Activated CD4-positive, alpha-beta T cell treated with anti-CD3 and anti-CD28 coated beads for 36 hours (primary cell): ENCODE measurements at places on chromosomes 4 and X.

GRCh38 chr4:47694322-47694721, 143.5 kb downstream of the CORIN start:
- no peak for DNase-seq
- no peaks in the 10 kb centered on the region for H3K4me1 ChIP-seq
- H3K36me3 ChIP-seq, result no peaks in the 10 kb centered on the region
- no peak overlapping the region for H3K27ac ChIP-seq
- no peak overlapping the region for H3K4me3 ChIP-seq

GRCh38 chrX:116449156-116449555, 12.8 kb downstream of the SLC6A14 start:
- no peak for DNase-seq
- no peaks in the 10 kb centered on the region for H3K4me1 ChIP-seq
- H3K27me3 ChIP-seq, result no peaks in the 10 kb centered on the region
- no peaks in the 10 kb centered on the region for H3K36me3 ChIP-seq

GRCh38 chr4:133081246-133081645, 67.8 kb upstream of the PCDH10 start:
- H3K4me1 ChIP-seq, result no peaks in the 10 kb centered on the region
- H3K4me3 ChIP-seq, result no peak overlapping the region
- H3K27ac ChIP-seq, result no peak overlapping the region
- H3K27me3 ChIP-seq, result no peaks in the 10 kb centered on the region

DNA sequence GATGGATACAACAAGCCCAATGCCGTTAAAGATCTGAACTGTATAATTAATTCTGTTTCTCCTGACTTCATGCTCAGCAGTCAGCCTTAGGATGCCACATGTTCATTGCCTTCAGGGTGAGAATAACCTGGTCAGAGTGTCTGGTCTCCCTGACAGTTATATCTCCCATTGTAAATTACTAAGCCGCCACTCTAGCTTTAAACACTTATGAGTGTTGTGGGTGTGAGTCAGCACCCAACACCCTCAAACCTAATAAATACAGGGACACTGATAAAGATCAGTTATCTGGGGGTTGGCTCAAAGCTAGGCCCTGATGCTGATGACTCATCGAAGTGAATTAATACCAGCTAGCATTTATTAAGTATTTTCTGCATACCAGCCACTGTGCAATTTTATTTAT, 64.9 kb upstream of the DYNLT3 start:
- no peaks in the 10 kb centered on the region for H3K4me1 ChIP-seq
- H3K4me3 ChIP-seq, result no peak overlapping the region
- no peak overlapping the region for H3K27ac ChIP-seq
- no peak for DNase-seq

DNA sequence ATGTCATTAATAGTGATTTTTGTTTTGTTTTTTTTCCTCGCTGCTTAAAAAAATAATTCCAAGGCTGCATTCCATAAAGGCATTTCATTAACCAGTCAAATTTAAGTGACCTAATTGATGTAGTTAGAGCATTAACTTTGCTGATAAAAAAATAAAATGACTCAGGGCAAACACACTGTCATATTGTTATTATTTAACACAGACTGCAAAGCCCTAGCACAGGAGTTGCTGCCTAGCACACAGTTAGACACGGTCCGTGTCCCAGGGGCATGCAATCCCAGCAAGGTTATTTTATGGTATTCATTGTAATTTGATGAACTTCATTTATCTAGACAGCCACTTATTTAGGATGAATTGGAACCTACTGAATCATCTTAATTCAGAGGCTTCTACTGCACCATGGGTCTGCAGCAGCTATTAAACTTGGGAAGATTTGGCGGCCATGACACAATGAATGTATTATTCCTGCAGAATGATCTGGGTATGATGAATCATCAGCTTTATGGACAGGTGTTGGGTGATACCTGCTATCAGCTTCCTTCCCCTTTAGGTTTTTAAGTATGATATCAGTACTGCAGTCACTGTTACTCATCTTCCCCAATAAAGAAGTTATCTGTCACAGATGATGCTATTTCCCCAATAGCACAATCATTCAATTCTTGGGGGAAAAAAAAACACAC, 182.7 kb downstream of the PPARGC1A start:
- H3K27ac ChIP-seq, result no peak overlapping the region
- no peaks in the 10 kb centered on the region for H3K36me3 ChIP-seq
- no peak for DNase-seq
- H3K4me3 ChIP-seq, result no peak overlapping the region

- no peaks in the 10 kb centered on the region for H3K4me1 ChIP-seq
- no peak overlapping the region for H3K4me3 ChIP-seq
- H3K27ac ChIP-seq, result no peak overlapping the region
Measured at GRCh38 chr4:13313856-13314255, 170.3 kb downstream of the RAB28 start.

GRCh38 chr4:8917321-8917811, 45.7 kb upstream of the HMX1 start:
- H3K36me3 ChIP-seq, result no peaks in the 10 kb centered on the region
- DNase-seq, result no peak
- H3K27ac ChIP-seq, result no peak overlapping the region

GRCh38 chrX:134604701-134605311, 53.5 kb downstream of the PLAC1 start:
- H3K36me3 ChIP-seq, result no peaks in the 10 kb centered on the region
- peak overlapping the region; percentile 82 for H3K27ac ChIP-seq
- H3K4me1 ChIP-seq, result peaks cover 8% of the 10 kb centered on the region
- H3K27me3 ChIP-seq, result peaks cover 7% of the 10 kb centered on the region
- DNase-seq, result no peak
- no peak overlapping the region for H3K4me3 ChIP-seq

GRCh38 chr4:61425315-61425714, 225.2 kb downstream of the ADGRL3 start:
- H3K4me3 ChIP-seq, result no peak overlapping the region
- no peaks in the 10 kb centered on the region for H3K4me1 ChIP-seq
- H3K36me3 ChIP-seq, result no peaks in the 10 kb centered on the region
- H3K27me3 ChIP-seq, result no peaks in the 10 kb centered on the region
- no peak overlapping the region for H3K27ac ChIP-seq

- H3K27me3 ChIP-seq, result no peaks in the 10 kb centered on the region
- no peaks in the 10 kb centered on the region for H3K36me3 ChIP-seq
- no peak for DNase-seq
Measured at GRCh38 chrX:29044423-29045184, 457.4 kb downstream of the IL1RAPL1 start.

DNA sequence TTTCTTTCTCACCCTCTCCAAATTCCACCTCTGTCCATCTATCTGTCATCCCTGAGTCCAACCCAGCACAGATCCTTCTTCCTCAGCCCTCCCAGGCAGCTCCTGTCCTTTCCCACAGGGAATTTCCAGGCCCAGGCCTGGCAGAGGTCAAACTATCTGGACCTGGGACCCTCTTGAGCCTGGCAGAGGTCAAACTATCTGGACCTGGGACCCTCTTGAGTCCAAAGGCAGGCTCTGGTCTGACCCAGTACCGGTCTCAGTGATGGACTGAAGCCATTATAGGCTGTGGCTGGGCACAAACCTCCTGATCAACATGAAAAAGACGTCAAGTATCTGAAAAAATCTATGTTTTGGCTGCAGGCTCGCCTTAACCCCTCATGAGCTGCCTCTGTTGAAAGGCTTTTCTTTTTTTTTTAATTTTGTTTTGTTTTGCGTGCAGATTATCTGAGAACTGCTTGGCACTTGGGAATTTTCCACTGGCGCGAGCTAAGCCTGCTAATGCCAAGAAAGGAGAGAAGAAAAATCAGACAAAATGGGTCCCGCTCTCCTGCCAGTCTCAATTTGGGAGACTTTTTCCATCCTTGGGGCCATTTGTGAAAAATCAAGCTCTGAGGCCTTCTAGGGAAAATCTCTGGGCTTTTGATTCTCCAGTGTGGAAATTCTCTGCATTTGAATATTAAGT, 31.2 kb downstream of the MSX1 start:
- no peaks in the 10 kb centered on the region for H3K36me3 ChIP-seq
- no peak for DNase-seq
- no peak overlapping the region for H3K27ac ChIP-seq
- no peaks in the 10 kb centered on the region for H3K4me1 ChIP-seq
- no peak overlapping the region for H3K4me3 ChIP-seq
- H3K27me3 ChIP-seq, result peaks cover 37% of the 10 kb centered on the region

- H3K27me3 ChIP-seq, result no peaks in the 10 kb centered on the region
- H3K4me3 ChIP-seq, result no peak overlapping the region
- no peak for DNase-seq
- H3K36me3 ChIP-seq, result no peaks in the 10 kb centered on the region
- no peak overlapping the region for H3K27ac ChIP-seq
Measured at GRCh38 chr4:40563401-40563800, 66.3 kb downstream of the RBM47 start.

DNA sequence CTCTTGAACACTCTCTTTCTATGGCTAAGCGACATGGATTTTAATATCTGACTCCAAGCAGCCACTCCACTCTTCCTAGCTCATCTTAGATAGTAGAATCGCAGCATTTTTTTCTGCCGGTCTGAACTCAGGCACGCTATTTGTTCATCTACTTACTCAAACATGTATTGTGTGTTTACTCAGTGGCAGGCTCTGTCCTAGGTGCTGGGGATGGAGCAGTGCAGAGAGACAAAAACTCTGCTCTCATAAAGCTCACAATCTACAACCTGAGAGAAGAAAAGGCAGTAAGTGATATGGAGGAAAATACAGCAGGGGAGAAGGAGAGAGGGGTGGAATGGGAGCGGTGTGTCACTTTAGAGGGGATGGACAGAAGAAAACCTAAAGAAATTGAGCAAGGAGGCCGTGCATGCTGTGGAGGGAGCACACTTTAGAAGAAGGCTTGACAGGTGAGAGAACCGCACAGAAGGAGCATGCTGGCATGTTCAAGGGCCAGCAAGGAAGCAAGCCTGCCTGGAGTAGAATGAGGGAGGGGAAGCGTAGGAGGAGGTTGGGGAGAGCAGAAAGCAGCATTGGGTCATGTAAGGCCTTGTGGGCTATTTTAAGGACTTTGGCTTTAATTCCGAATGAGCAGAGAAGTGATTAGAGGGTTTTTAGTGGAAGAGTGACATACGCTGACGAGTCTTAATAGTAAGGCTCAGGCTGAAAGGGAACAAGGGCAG, 132.0 kb downstream of the ANK2 start:
- H3K36me3 ChIP-seq, result no peaks in the 10 kb centered on the region
- no peaks in the 10 kb centered on the region for H3K4me1 ChIP-seq
- no peak for DNase-seq
- H3K27me3 ChIP-seq, result peaks cover 3% of the 10 kb centered on the region

DNA sequence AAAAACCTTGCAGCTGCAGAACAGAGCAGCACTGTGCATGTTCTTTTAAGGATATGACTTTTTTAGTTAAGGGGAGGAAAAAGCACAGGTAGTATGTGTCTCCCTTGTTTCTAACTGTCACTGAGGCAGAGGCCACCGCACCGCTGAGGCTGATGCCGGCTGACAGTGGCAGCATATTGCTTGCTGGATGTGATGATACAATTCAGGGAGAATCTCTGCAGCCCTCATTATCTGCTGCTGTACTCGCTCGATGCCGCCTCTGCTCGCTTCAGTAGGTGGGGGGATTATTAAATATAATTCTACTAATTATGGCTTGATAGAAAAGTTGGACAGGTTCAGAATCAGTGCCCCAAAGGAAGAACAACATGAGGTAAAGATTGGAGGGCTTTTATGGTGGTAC, 378.8 kb upstream of the NOCT start:
- no peaks in the 10 kb centered on the region for H3K36me3 ChIP-seq
- H3K27me3 ChIP-seq, result peaks cover 3% of the 10 kb centered on the region
- H3K4me3 ChIP-seq, result no peak overlapping the region
- DNase-seq, result no peak

- peak overlapping the region; percentile 92 for H3K4me3 ChIP-seq
- DNase-seq, result peak; percentile 19
- peaks cover 12% of the 10 kb centered on the region for H3K36me3 ChIP-seq
- H3K27ac ChIP-seq, result no peak overlapping the region
- no peaks in the 10 kb centered on the region for H3K27me3 ChIP-seq
Measured at GRCh38 chrX:51894697-51895336, 1.4 kb downstream of the MAGED1 start.

- no peak for DNase-seq
- no peak overlapping the region for H3K4me3 ChIP-seq
- H3K27me3 ChIP-seq, result no peaks in the 10 kb centered on the region
- no peak overlapping the region for H3K27ac ChIP-seq
- H3K36me3 ChIP-seq, result no peaks in the 10 kb centered on the region
Measured at GRCh38 chrX:109629310-109629709, 4.3 kb upstream of the KCNE5 start.

GRCh38 chr4:123849495-123849894, 452.9 kb downstream of the SPRY1 start:
- H3K27ac ChIP-seq, result no peak overlapping the region
- H3K4me3 ChIP-seq, result no peak overlapping the region
- H3K27me3 ChIP-seq, result no peaks in the 10 kb centered on the region
- no peaks in the 10 kb centered on the region for H3K4me1 ChIP-seq

DNA sequence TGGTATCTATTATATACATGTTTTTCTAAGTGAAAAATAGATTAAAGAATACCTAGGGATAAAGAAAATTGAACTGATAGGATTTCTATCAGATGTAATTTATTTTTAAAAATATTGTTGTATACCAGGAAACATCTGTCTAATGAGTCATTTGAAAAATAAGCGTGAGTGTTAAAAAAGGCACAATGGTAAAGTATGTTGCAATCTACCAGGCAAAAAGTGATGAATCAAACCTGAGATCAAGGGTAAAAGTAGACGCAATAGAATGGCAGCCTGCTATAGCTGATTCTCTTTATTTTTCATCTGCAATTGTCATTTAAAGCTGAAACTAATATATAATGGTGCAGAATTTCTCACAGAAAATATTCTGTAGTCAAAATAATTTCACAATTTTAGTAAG, 1119.6 kb downstream of the PCDH18 start:
- no peak for DNase-seq
- H3K27ac ChIP-seq, result no peak overlapping the region
- H3K27me3 ChIP-seq, result no peaks in the 10 kb centered on the region
- H3K4me3 ChIP-seq, result no peak overlapping the region

- no peaks in the 10 kb centered on the region for H3K36me3 ChIP-seq
- H3K4me1 ChIP-seq, result no peaks in the 10 kb centered on the region
- no peak overlapping the region for H3K4me3 ChIP-seq
- no peak overlapping the region for H3K27ac ChIP-seq
Measured at GRCh38 chr4:12844141-12844540, 640.0 kb downstream of the RAB28 start.
